Activated CD4-positive, alpha-beta memory T cell treated with anti-CD3 and anti-CD28 coated beads for 36 hours (primary cell): ENCODE measurements at places on chromosomes 3 and 15. TPM values are rescaled to one million over a fixed set of nuclear protein-coding genes. Genes with fewer than 3 reads are reported as not detected.

DNA sequence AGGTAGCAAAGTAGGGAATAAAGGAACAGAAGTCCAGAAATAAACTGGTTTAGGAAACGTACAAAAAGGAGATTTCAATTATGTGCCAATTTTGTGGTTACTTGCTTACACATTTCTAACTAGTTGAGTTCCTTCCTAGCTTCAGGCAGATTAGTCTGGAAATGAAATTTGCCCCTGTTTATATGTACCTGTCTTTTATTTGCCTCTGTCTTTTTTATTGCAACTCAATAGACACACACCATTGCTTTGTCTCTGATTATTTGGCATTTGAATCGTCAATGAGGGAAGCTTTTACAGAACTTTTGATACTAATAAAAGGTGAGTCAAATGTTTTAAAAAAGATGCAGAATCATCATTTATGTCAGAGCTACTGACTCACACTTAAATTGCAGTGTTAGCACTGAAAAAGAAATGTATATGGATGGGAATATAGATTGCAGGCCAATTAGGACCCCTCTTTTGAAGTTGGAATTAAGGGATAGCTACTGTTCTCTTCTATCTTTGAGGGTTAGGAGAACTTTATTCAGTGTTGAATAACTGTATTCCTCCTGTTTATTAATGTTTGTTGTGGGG is 60.5 kb downstream of the TRAK1 start:
- DNase-seq, result no peak

PPM1L gene
- 2.2 TPM for total RNA-seq

- no peak for DNase-seq
Observed at GRCh38 chr3:171690281-171690680, 120.0 kb downstream of the PLD1 start.

DNA sequence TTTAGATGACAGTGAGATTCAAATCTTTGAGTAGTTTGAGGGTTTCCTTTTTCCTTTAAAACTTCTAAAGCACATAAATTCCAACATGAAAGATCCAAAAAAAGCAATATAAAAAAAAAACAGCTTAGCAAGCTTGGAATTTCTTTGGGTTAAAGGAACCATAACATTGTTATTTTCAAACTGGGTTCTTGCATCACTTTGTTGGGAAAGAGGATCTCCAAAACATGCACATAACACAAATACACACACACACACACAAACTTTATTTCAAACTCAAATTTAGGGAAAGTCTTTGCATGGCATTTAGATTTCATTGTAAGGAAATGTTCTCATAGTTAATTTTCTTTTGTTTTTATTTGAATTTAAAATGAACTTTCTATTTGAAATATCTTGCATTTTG is 79.2 kb upstream of the COL8A1 start:
- DNase-seq, result no peak

- no peak for DNase-seq
Observed at GRCh38 chr3:127717357-127718244, 44.8 kb downstream of the ABTB1 start.

ABHD17C gene
- total RNA-seq, result 9.0 TPM

DNA sequence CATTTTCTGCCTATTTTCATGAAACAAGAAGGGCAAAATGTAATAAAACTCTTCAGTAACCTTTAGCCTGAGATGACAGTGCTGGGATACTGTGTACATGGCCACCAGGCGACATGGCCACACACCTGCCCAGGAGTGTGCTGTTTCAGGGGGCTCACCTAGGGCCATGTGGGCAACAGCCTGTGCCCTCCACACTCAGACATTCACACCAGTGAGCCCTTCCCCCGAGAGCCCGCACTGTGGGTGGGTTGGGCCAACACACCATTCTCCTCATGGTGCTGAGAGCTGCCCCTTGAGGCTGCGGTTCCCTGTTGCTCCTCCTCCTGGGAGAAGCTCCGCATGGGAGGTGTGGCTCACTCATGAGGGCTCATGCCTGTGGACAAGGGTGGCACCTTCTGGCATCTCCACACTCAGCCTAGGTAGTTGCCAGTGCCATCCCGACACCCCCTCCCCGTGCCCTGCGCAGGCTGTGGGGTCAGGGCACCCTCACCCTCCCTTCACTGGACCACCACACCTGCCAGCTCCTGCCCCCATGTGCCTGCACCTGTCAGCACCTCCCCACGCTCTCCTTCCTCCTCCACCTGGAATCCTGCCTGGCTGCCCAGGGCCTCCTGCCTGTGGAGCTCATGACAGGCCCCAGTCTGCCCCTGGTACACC is 19.7 kb downstream of the OCA2 start:
- no peak for DNase-seq

KAT2B gene
- total RNA-seq, result 43.4 TPM

GRCh38 chr15:48423896-48424475 is 92.8 kb downstream of the DUT start:
- no peak for DNase-seq

- peak; percentile 54 for DNase-seq
Observed at GRCh38 chr15:48966595-48967301, 3.0 kb upstream of the SHC4 start.

DNA sequence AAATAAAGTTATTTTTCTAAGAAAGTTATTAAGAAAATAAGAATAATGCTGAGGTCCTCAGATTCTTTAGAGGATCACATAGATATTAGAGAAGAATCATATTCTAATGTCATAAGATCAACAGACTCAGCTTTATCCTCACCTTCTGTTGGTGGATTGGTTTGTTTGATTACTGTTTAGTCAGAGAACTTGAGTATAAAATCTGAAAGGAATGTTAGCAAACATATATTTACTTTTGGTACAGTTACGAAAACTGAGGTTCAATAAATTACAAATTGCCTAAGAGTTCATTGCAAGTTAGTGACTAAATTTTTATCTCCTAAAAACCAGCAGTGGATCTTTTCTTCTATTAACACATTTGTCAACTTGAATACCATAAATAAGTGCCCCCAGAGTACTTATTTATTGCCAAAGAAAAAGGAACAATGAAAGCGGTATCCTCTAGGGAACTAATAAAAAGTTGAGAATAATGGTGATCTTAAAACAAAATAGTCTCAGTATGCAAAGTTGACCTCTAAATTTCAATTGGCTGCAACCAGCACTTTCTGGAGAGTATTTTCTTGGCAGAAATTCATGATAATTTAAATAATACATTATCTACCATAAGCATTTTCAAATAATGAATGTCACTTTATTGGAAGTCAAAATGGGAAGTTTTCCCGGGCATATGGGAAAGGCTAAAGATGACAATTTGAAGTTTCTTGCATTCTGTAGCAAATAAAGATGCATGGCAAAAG is 296.8 kb downstream of the OTOL1 start:
- DNase-seq, result no peak

GRCh38 chr3:143612541-143612940 is 235.7 kb downstream of the SLC9A9 start:
- DNase-seq, result no peak

DNA sequence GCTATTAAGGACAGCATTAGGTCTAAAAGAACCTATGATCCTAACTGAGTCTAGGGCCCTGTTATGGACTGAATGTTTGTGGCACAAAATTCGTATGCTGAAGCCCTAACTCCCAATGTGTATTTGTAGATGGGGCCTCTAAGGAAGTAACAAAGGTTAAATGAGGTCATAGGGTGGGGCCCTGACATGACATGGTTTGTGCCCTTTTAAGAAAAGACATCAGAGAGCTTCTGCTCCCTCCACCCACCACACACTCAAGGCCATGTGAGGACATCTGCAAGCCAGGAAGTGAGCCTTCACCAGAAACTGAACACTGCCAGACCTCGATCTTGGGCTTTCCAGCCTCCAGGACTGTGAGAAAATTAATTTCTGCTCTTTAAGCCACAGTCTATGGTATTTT is 49.2 kb downstream of the PHC3 start:
- peak; percentile 54 for DNase-seq

DNA sequence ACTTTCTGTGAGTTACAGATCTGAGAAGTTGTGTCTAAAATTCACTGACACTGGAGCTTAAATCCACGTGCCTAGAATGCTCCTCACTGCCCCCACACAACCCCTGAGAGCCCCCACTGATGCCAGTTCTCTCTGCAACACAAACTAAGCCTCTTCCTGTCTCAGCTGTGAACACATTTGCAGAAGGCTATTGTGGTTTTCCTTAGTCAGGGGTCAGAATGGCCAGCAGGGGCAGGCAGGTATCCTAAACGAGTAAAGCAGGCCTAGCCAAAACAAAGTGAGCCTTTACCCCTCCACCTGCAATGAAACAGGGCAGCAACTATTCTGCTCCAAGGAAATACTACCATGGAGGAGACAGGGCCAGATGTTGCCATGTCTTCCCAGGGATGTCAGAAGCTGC is 78.6 kb downstream of the FHIT start:
- DNase-seq, result no peak

COL6A5 gene
- not detected for total RNA-seq

- peak; percentile 16 for DNase-seq
Observed at GRCh38 chr3:101531473-101532086, 18.6 kb upstream of the SENP7 start.

SLC6A11 gene
- not detected for total RNA-seq

ZCWPW2 gene
- 0.43 TPM for total RNA-seq

XCR1 gene
- total RNA-seq, result 0.05 TPM

GRCh38 chr3:197495499-197495898 is 60.3 kb downstream of the BDH1 start:
- DNase-seq, result no peak

P2RY1 gene
- 0.17 TPM for total RNA-seq

PP2D1 gene
- total RNA-seq, result not detected

ZNF80 gene
- 0.33 TPM for total RNA-seq

- no peak for DNase-seq
Observed at GRCh38 chr15:85920956-85921355, 126.2 kb upstream of the KLHL25 start.

MYNN gene
- 14.0 TPM for total RNA-seq

GRCh38 chr3:101484805-101485620 is 28.0 kb downstream of the SENP7 start:
- DNase-seq, result no peak

CLDN16 gene
- total RNA-seq, result not detected

MST1R gene
- 0.39 TPM for total RNA-seq

GRCh38 chr3:41424543-41425300 is 225.4 kb downstream of the CTNNB1 start:
- no peak for DNase-seq

PDZRN3 gene
- not detected for total RNA-seq

DNA sequence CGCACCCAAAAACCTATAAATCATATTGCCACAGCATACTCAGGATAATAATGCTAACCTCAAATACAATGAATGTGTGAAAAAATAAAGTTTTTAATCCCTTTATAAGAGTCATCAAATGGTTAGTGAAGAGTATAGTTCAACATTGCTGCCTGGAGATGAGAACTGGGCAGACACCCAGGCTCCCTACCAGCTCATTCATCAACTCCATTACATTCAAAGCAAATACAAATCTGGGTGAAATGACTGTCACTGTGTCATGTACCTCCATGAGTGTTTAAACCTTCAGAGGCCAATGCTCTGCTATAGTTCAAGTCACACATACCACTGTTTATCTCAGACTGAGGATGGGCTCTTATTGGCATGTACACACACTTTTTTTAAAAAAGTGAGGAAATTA is 167.2 kb upstream of the KCNMB2 start:
- no peak for DNase-seq

TTLL13 gene
- 0.73 TPM for total RNA-seq

- DNase-seq, result no peak
Observed at GRCh38 chr3:100107221-100107814, 7.0 kb downstream of the FILIP1L start.

- peak; percentile 12 for DNase-seq
Observed at GRCh38 chr3:70811880-70812279, 499.4 kb upstream of the MDFIC2 start.

GRCh38 chr3:1623896-1624295 is 474.8 kb upstream of the CNTN4 start:
- DNase-seq, result no peak

MCF2L2 gene
- total RNA-seq, result 4.7 TPM
